ENCODE measurements at places on chromosomes 2 and 18.

- no peak for DNase-seq
Observed at GRCh38 chr2:16194530-16194929, 254.2 kb downstream of the MYCN start.

- DNase-seq: no peak
Observed at GRCh38 chr2:210189452-210190138, 18.4 kb upstream of the KANSL1L start.

- DNase-seq: peak; percentile 34
Observed at GRCh38 chr2:197516393-197516761, 511 bp downstream of the MOB4 start.

- no peak for DNase-seq
Observed at GRCh38 chr2:33213244-33213643, 263.2 kb upstream of the RASGRP3 start.

- DNase-seq: no peak
Observed at GRCh38 chr18:140670-141266, 17.6 kb upstream of the USP14 start.

GRCh38 chr18:46677611-46678010 lies 20.6 kb upstream of the LOXHD1 start:
- peak; percentile 3 for DNase-seq

GRCh38 chr2:220890931-220891330 lies 681.2 kb downstream of the EPHA4 start:
- DNase-seq: no peak

- DNase-seq: no peak
Observed at GRCh38 chr2:71552356-71552755, 99.0 kb downstream of the DYSF start.

GRCh38 chr18:10579079-10579867 lies 53.4 kb downstream of the NAPG start:
- DNase-seq: peak; percentile 47

DNA sequence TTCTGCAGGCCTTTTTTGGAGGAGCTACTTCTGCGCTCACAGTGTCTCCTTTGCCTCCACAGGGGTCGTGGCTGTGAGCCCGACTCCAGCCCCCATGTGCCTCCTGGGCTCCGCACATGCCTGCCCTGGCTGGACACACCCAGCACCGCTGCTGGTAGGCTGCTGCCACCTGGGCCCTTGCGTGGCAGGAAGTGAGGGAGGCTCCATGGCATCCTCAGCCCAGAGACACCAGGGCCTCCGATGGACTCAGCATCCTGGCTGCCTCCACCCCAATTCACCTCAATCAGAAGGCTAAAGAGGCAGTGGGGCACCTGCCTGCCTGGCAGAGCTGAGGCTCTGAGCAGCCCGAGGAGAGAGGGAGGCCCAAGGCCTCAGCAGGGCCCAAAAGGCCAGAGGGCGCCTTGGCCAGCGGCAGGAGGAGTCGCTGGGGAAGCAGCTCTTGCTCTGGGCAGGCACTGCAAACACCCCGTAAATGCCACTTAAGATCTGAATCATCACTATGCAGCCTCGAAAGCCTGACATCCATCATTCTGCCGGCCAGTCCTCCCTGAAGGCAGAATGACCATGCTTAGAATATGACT lies 68.3 kb upstream of the OTOS start:
- DNase-seq: peak; percentile 70

GRCh38 chr18:44819944-44820510 lies 139.3 kb downstream of the SETBP1 start:
- peak; percentile 6 for DNase-seq

GRCh38 chr2:196685792-196686191 lies 46.3 kb downstream of the CCDC150 start:
- DNase-seq: no peak

DNA sequence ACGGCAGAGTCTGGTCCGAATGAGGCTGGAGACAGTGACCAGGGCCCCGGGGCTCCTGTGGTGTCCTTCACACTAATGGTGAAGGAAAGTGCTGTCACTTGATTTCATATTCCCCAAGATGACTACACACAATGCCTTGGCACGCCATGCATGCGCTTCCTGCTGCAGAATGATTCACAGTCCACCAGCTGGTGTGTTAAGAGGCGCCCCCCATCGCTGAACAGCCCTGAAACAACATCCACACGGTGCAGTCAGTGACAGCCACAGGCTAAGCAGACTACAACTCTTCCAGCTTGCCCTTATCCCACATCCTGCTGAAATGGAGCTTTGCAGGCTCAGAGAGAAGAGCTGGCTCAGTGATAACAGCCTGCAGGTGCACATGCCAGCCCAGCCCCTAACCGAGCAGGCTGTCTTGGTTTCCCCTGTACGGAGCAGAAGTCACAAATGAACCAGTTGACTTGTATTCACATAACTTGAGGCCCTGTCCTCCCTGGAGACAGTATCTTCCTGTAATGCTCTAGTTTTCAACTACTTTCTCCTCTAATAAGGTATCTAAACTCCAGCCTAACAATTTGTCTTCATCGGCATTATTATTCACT lies 24.3 kb upstream of the CDH20 start:
- DNase-seq: no peak

DNA sequence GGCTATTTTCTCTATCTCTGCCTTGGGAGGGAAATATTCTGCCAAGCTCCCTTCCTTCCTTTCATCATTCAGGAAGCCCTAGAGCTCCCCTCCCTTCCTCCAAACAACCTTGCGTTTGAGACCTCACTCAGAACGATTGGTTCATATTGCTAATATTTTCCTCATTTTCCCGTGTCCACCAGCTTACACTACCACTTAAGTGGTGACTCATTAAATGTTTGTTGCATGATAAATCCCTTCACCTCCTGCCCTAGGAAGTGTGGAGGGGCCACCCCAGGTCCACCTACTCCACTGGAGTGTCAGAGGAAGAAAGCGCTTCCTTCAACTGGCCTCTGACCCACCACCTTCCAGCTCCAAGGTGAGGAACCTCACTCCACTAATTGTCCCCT lies 2.3 kb upstream of the LPIN2 start:
- DNase-seq: peak; percentile 76

GRCh38 chr2:109030870-109031475 lies 42.0 kb upstream of the EDAR start:
- no peak for DNase-seq
